Activated CD8-positive, alpha-beta memory T cell treated with anti-CD3 and anti-CD28 coated beads for 1 hour (primary cell): ENCODE measurements at places on chromosomes 7 and 10.

GRCh38 chr10:110073896-110074295 is 66.1 kb downstream of the ADD3 start:
- no peak for DNase-seq

DNA sequence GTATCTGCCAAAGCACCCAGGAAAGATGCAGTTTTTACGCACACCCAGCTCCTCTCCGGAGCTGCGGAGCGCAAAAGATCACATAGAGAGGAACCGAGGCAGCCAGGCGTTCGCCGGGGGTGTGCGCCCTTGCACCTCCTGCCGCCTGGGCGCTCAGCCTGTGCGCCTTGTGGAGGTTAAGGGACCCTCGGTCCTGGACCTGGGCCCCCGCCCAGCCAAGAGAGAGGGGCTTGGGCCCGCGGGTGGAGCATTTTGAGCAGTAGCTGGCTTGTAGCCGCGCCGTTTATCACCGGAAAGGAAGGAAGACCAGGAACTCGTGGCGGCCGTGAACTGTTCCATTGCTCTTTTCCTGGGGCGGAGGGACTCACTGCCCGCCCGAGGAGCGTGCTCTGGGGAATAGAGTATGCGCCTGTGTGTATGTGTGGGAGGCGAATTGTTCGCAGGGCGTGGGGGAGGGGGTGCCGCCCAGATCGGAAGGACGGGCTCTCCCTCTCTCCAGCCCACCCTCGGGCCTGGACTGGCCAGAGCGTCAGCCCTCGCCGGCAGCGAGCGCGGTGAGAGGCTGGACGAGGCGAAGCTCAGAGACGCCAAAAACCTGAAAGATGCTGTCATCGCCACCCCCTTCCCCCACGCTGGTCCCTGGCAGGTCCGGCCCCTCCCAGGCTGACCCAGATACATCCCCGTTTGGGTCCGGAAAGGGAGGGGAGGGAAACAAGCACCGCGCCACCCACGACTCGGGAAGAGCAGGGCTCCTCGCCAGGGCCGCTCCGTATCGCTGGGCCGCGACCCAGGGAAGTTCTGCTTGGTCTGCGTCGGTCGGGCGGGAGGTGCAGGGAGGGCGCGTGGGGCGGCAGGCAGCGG is 1.2 kb upstream of the WNT2 start:
- DNase-seq, result no peak

GRCh38 chr10:100485366-100485765 is 22.6 kb downstream of the WNT8B start:
- DNase-seq, result no peak

DNA sequence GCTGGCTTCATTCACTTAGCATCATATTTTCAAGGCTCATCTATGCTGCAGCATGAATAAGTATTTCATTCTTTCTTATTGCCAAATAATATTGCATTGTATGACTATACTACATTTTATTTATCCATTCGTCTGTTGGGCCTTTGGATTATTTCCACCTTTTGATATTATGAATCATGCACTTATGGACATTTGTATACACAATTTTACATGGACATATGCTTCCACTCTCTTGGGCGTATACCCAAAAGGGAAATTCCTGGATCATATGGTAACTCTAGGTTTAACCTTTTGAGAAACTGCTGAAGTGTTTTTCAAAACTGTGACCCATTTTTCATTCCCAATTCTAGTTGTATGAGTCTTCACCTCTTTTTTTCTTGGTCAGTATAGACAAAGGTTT is 80.3 kb upstream of the GNAI1 start:
- no peak for DNase-seq

GRCh38 chr10:47054974-47055373 is 143.7 kb downstream of the PTPN20 start:
- DNase-seq, result no peak

GRCh38 chr10:101063050-101063525 is 1.3 kb downstream of the KAZALD1 start:
- DNase-seq, result no peak
